ENCODE measurements at places on chromosomes 6 and 20.

DNA sequence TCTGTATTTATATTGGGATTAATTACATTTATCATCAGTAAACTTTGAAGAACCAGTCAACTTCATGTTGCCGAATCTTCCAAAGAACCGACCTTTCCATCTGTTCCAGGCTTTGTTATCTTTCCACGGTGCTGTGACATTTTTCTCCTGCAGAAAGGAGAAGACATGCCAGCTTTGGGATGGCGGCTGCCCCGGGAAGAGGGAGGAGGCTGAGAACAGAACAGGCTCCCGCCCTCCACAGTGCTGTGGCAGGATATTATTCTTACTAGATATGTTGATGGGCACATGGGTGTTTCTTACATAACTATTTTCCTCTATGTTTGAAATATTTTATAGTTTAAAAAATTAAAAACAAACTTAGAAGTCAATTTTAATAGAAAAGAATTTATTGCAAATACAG is 44.9 kb downstream of the GINS1 start:
- DNase-seq, result no peak

DNA sequence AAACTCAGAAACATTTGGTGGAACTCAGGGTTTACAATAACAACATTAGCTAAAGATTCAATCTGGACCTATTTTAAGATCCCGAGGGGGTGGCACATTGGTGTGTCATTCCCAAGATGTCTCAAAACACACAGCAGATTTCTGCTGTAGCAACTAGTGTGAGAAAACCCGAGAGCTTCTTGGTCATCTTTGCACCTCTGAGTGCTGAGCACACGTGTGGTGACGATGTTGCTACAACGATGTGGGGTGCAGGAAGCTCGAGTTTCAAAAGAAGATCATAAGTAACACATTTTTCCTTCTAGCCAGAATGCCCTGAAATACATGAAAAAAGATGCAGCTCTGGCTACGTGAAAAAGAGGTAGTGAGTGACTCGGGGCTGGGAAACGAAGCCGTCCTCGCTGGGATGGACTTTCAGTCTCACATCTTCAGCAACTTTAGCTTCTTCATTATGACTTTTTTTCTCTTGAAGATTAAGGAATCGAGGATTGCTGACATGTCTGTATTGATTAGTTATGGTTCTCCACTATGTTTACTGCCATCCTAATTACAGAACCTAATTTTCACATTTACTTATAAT is 1.5 kb downstream of the RAMACL start:
- DNase-seq, result no peak

DNA sequence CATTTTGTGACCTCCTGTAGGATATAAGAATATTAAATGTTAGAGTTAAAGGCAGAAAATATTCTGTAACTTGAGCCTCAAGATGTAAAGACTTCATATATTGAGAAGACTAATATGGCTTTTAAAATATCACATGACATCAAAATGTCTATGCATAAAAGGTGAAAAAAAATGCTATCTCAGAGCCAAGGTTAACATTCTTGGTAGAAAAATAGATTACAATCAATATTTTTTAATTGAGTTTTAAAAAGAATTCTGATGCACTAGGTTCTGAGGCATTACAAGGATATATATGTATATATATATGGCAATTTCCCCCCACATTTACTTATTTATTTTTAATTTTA is 46.2 kb upstream of the RAB23 start:
- no peak for DNase-seq

DNA sequence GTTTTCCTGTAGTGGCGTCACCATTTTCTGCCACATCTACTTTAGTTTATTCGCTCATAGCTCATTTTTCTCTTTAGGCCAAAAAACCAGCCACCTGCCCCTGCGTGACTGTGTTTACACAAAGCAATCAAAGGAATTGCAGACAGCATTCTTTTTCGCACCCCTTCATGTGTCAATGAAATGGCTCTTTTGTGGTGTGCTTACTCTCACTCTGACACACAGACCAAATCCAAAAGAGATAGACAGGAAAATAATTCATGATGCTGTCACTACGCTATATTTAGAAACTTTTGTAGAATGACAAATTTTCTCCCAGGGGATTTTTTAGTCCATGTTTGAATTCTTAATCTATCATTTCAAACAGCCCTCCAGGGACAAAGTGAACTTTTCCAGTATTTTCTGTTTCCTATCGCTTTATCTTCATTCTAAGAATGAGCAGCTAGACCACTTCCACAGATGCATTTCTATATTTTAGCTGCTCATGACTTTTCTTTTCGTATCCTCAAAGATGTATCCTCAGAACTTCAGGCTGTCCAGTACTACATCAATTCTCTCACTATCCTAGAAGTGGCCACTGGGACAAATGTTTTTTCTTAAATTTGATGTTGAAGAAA is 37.9 kb upstream of the KHDRBS2 start:
- no peak for DNase-seq

GRCh38 chr20:32907886-32908285 is 49.2 kb downstream of the EFCAB8 start:
- no peak for DNase-seq

DNA sequence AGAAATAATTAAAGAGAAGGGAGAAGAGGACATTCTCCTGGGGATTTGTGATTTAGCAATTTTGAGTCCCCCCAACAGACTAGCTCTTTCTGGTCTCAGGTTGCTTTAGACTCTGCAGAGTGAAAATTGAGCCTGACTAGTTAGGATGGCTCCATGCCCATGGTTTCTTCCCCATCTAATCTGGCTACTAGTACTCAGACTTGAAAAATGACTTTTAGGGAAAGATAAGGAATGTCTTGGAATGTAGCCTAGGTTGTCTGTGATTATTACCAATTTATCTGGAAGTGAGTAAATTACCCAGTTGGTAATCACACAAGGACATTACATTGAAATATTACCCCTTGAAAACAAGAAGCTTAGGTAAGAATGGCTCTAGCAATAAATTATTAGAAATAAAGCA is 4.2 kb downstream of the BEND6 start:
- no peak for DNase-seq

GRCh38 chr6:170487707-170488329 is 65.3 kb downstream of the PSMB1 start:
- DNase-seq, result no peak

DNA sequence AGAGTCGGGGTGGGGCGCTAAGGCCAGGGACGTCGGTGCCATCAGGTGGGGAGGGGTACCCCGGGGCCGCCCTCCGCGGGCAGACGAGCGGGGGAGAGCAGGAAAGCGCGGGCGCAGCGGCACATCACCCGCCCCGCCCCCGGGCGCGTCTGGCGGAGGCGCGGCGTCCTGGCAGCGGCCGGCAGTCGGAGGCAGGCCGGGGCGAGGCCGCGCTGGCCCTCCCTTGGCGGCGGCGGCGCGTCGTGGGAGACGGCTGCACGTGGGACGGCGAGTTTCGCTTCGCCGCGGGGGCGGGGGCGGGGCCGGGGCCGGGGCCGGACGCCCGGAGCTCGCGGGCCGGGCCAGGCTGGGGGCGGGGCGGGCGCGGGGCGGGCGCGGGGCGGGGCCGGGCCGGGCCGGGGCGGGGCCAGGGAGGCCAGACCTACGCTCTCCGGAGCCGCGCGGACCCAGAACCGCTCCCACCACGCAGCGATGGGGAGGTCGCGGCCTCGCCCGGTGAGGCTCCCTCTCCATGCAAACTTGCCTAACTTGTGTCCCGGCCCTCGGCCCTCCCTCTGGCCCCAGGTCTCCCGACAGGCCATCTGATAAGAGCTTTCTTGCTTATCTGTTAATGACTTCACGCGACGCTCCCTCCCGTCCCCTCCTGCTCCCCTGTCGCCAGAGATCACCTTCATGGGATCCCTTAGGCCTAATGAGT is 12.5 kb downstream of the ITPR3 start:
- peak; percentile 75 for DNase-seq

DNA sequence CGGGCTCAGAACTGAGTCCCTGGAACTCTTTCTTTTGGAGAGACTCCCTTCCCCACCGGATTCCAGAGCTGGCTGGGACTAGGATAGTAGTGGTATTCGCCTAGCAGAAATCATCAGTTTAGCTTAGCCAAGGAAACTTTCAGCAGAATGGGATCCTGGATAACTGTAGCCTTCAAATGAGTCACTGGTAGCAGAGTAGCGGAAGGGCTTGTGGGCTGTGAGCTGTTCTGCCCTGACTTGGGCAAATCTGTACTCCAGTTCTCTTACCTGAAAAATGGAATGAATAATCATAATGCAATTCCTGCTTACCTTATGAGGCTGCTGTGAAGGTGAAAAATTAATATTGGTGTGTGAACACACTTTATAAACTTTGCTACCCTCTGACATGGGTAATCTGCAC is 244.3 kb upstream of the CHD6 start:
- DNase-seq, result no peak

GRCh38 chr6:11460837-11461661 is 76.5 kb upstream of the TMEM170B start:
- no peak for DNase-seq

- DNase-seq, result no peak
These were observed 318.9 kb downstream of the CLIC5 start for GRCh38 chr6:45696738-45697137.

GRCh38 chr6:35258858-35259193 is 709 bp upstream of the ZNF76 start:
- no peak for DNase-seq

GRCh38 chr6:127939442-127940066 is 38.7 kb upstream of the THEMIS start:
- no peak for DNase-seq

DNA sequence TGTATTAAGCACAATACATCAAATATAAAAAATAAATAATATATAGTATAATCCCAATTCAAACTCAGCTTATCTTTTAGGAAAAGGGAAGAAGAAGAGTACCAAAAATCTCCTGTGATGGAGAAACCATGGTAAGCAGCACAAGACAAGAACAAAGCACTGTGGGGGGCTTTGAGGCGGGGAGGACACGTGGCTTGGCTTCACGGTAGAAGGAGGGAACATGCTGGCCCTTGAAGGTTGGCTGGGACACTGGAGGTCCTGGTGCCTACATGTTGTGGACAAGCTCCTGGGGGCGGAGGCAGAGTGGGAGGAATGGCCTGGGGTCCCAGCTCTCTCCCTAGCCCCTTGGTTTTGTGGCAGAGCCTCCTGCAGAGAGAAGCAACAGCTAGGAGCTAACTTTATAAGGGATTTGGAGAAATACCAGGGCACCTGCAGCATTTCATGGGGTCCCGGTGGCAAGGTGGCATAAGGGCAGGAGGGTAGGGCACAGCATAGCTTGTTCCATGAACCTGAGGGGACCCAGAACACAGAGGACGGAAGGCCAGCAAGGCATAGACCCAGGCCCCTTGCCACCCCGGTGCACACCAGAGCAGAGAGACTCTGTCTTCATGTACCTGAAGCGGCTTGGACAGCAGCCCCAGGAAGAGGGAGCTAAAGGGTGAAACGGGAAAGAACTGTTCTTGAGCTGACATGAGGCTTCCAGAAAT is 72.0 kb downstream of the LY86 start:
- no peak for DNase-seq

DNA sequence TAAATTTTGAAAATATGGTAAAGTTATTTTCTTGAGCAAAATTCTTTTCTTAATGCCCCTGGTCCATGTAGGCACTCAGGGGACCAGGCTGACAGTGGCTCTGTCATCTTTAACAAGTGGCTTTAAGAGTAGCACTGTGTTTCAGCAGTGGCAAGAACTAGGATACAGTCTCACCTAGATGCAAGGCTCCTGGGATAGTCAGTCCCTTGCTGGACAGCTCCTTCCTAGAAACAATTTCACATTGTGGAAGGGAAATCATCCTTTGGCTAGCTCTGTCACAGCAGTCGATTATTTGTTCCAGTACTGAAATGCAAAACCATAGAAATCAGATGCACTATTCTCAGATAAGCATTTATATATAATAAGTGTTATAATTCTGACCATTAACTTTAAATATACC is 175.4 kb upstream of the KCNQ5 start:
- DNase-seq, result no peak

- no peak for DNase-seq
These were observed 242.2 kb downstream of the HIVEP2 start for GRCh38 chr6:142702501-142703460.

DNA sequence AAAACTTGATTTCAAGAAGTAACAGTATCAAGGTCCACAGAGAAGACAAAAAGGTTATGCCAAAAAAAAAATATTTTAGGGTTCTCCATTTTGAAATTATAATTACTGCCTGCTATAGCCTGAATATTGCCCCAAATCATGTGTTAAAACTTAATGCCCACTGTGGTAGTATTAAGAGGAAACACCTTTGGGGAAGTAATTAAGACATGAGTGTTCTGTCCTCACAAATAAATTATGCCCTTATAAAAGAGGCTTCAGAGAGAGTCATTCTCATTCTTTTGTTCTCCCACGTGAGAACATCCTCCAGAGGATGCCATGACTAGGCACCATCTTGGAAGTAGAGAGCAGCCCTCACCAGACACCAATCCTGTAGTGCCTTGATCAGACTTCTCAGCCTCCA is 66.2 kb downstream of the GMDS start:
- DNase-seq, result no peak

GRCh38 chr6:134910593-134910935 is 39.3 kb downstream of the ALDH8A1 start:
- no peak for DNase-seq

- DNase-seq, result no peak
These were observed 63.7 kb downstream of the GPX5 start for GRCh38 chr6:28589234-28589956.

DNA sequence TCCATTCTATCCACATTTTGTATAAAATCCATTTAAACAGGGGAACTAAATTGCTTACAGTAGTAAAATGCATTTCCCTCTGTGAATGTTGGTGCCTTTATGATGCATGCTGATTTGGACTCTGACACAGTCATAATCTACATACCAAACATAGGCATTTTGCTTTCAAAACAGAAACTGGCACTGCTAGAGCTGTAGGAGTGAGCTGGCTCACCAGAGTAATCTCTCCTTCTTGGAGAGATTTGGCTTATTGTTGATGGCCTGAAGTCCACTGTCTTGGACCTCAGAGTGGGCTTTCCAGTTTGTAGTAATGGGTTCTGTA is 363.2 kb upstream of the FLRT3 start:
- no peak for DNase-seq
